ENCODE measurements at places on chromosomes 3 and 15.

GRCh38 chr3:37670961-37671483 lies 190.7 kb upstream of the CTDSPL start:
- DNase-seq: no peak

DNA sequence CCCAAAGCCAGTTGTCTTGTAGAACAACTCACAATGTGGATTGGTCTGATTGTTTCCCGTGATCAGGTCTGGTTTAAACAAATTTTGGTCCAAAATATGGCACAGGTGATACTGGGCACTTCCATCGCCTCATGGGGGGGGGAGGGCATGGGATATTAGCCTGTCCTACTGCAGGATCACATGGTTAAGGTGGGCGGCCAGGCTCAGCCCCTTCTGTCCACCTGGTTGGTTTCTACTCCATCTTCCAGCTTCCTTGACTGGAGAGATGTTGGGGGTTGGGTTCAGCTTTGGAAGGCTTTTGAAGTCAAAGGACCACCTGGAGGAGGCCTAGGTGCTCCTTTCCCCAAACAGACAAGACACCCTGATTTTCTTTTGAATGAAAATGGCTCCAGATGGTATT lies 7.2 kb downstream of the KLF13 start:
- DNase-seq: no peak

- no peak for DNase-seq
Measured at GRCh38 chr15:84731774-84732173, 15.8 kb upstream of the SEC11A start.

- DNase-seq: no peak
Measured at GRCh38 chr3:134511500-134511899, 25.6 kb downstream of the CEP63 start.

- no peak for DNase-seq
Measured at GRCh38 chr3:67655364-67656121, 1.1 kb upstream of the SUCLG2 start.

- DNase-seq: no peak
Measured at GRCh38 chr15:92925454-92925853, 25.3 kb downstream of the CHD2 start.

DNA sequence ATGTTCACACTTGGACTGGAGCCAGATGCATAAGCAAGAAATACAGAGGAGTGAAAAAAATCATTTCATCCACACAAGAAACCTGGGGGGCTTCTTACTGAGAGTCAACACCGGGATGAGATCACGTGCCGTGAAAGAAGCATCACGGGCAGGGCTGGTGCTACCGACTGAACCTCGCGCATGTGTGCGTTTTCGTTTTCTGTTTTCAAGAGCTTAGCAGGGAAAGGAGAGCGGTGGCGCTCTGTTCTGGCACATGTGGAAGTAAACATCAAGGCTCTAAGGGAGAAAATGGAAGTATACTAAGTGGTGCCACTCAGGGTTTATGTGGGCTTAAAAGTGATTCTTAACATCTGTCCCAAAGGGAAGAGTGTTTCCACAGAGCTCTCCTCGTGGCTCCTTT lies 55.9 kb downstream of the VGLL4 start:
- no peak for DNase-seq

- no peak for DNase-seq
Measured at GRCh38 chr3:72012363-72012762, 227.4 kb upstream of the PROK2 start.

Data from HuH-7.5 (cell line).